ENCODE measurements at places on chromosomes 3 and 15. TPM values are rescaled to one million over a fixed set of nuclear protein-coding genes. Genes with fewer than 3 reads are reported as not detected.

DNA sequence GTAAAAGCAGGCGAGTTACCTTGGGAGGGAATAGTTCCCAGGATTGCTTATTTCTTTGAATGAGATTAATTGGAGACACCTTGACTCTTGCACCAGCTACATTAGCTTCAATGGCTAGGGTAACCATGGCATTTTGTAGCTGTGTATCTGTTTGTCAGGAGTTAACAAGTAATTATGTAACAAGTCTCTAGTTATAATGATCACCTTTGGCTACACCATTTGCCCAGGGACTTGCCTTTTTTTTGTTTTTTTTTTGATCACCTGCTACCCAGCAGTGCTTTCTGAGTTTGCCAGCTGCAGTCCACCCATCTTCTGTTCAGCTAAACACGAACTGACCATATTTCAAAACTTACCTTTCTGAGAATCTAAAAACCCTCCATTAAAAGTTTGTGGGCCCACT lies 2.2 kb downstream of the MED12L start:
- DNase-seq = no peak

GRCh38 chr3:52315977-52316764 lies at the start of gene DNAH1:
Gene DNAH1 (plus strand): TSS chr3:52316319. CDS start chr3:52322443, 6,124 bp downstream.
- no peak for DNase-seq

FILIP1L gene
- total RNA-seq = 48.5 TPM

- DNase-seq = no peak
Observed at GRCh38 chr15:82186719-82187406, 75.7 kb downstream of the EFL1 start.

CKMT1A gene
- 2.6 TPM for total RNA-seq

NPAP1 gene
- not detected for total RNA-seq

GRCh38 chr3:182325213-182325950 lies 467.9 kb upstream of the ATP11B start:
- DNase-seq = no peak

GP9 gene
- not detected for total RNA-seq

RPL14 gene
- total RNA-seq = 1,394 TPM

GRCh38 chr3:112519424-112520001 lies 20.2 kb upstream of the BTLA start:
- no peak for DNase-seq

DNA sequence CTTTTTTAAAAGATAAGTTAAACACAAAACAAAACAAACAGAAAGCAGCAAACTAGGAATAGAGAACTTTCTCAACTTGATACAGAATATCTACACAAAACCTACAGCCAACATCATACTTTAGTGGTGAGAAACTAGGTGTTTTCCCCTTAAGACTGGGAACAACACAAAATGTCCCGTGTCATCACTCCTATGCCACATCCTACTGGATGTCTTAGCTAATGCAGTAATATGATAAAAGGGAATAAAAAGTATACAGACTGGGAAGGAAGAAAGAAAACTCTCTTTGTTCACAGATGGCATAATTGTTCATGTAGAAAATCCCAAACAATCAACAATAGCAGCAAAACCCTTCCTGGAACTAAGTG lies 45.9 kb downstream of the TMEM45A start:
- no peak for DNase-seq

- no peak for DNase-seq
Observed at GRCh38 chr3:196159952-196160804, 51.0 kb downstream of the ZDHHC19 start.

IFRD2 gene
- 105 TPM for total RNA-seq

- DNase-seq = no peak
Observed at GRCh38 chr15:76512971-76513370, 176.4 kb downstream of the ISL2 start.
